ENCODE measurements at places on chromosomes 11 and 22.

DNA sequence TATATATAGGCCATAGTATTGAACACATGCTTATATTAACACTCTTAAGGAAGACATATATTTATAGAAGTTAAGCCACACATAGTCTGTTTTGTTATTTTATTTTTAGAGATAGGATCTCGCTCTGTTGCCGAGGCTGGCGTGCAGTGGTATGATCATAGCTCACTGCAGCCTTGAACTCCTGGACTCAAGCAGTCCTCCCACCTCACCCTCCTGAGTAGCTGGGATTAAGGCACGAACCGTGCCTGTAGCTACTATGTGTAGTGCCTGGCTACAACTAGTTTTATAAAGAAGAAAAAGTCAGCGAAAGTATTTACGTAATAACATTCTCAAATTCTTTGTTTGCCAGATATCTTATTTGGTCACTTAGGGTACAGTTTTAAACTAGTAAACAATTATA lies 5.6 kb upstream of the UCP2 start:
- DNase-seq, result no peak

DNA sequence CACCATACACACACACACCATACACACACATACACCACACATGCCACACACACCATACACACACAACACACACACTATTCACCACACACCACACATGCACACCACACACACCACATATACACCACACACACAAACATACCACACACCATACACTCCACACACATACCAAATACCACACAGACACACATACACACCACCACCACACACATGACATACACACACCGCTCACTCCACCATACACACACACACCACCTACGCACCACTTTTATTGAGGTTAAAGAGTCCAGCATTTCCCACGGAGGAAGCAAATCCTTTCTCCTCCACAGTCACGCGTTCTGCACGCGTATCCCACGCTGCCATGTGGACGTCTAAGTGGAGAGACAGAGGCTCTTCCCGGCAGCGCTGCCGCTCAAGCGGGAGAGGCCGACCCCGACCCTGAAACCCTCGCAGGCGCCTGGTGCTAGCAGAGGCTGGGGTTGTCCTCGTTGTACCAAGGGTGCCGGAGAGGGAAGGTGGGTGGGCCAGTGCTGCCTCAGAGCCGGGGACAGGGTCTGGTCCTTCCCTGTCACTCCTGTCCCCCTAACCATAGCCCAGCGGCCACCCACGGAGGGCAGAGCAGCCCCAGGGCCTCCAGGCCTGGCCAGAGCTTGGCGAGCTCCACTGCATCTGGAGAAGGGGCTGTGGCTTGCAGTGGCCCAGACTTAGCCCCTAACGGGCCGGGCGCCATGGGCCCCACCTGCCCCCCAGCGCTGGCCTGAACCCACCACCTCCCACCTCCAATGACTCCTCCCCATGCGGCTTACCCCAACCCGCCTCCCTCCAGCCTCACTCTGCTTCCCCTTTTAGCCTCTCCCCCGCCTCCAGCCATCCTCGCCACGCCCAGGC lies 1495.0 kb downstream of the BRD1 start:
- DNase-seq, result no peak

- DNase-seq, result no peak
Measured at GRCh38 chr11:125257190-125257579, 92.6 kb downstream of the PKNOX2 start.

- no peak for DNase-seq
Measured at GRCh38 chr22:16789860-16790493, 35.2 kb downstream of the XKR3 start.

- no peak for DNase-seq
Measured at GRCh38 chr11:69817265-69818230, 1.7 kb downstream of the FGF3 start.

- no peak for DNase-seq
Measured at GRCh38 chr22:35882211-35883030, 146.2 kb downstream of the RBFOX2 start.

Measured in activated T-helper 1 cell treated with Interleukin-2 at 50 U/mL for 16 hours (primary cell).